MV-4-11 (cell line): ENCODE measurements at places on chromosomes 1 and 21.

DNA sequence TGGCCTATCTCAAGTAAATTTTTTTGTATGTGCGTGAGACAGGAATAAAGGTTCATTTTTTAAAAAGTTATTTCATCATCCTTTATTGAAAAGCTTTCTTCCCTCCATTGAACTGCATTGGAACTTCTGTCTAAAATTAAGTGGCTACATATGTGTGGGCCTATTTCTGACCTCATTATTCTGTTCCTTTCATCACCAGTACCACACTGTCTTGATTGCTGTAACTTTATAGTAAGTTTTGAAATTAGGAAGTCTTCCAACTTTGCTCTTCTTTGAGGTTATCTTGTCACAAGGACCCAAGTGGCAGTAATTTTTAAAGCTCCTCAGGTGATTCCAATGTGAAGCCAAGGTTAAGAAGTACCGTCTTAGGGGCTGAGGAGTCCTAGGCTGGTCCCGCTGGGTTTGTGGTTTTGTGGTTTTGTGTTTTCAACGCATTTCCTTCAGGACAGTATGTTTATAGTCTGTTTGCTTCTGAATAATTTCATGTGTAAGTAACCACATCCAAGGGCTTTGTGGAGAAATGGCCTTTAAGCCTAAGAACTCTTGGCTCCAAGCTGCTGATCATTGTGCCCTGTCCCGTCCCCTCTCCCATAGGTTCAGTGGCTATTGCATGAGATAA is 12.4 kb upstream of the SCAF4 start:
- peak; percentile 77 for DNase-seq

DNA sequence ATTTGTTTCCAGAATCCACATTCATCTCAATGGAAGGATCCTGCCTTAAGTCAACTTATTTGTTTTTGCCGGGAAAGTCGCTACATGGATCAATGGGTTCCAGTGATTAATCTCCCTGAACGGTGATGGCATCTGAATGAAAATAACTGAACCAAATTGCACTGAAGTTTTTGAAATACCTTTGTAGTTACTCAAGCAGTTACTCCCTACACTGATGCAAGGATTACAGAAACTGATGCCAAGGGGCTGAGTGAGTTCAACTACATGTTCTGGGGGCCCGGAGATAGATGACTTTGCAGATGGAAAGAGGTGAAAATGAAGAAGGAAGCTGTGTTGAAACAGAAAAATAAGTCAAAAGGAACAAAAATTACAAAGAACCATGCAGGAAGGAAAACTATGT is 2.6 kb downstream of the GADD45A start:
- peak; percentile 18 for DNase-seq

- DNase-seq, result no peak
Measured at GRCh38 chr1:207644166-207644851, 624 bp upstream of the CR1L start.

DNA sequence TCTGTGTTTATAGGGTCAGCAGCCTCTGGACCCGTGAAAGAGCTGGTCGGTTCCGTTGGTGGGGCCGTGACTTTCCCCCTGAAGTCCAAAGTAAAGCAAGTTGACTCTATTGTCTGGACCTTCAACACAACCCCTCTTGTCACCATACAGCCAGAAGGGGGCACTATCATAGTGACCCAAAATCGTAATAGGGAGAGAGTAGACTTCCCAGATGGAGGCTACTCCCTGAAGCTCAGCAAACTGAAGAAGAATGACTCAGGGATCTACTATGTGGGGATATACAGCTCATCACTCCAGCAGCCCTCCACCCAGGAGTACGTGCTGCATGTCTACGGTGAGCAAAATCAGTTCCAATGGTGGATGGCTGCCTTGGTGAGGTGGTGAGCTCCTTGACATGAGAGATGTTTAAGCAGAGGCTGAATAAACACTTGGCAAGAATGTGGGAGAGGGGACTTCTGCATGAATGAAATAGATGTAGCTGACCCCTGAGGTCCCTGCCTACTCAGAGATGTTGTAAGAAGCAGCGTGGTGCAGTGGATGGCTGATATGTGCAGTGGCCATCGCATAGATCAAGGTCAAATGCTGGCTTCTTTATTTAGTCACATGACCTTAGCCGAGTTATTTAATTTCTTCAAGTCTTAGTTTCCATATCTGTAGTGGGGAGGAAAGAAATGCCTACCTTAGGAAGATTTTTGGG is 9.3 kb downstream of the SLAMF7 start:
- peak; percentile 10 for DNase-seq

- DNase-seq, result peak; percentile 32
Measured at GRCh38 chr1:203480084-203480483, 4.5 kb downstream of the PRELP start.

DNA sequence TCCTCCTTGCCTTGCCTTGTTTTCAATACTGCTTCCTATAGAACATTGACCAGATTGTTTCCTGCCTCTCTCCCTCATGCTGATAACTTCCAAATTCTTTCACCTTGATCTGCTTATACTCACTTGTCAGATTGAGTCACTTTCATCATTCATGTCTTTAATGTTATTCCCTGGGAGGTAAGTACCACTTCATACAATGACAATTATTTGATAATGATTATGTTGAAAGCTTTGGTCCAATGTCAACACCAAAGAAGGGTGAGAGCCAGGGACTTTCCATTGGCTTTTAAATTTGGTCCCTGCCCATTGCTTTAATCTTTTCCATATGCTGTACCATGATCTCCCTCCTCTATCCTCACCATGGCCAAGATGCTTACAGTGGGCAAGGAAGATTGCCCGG is 137.4 kb downstream of the SYT2 start:
- DNase-seq, result no peak

DNA sequence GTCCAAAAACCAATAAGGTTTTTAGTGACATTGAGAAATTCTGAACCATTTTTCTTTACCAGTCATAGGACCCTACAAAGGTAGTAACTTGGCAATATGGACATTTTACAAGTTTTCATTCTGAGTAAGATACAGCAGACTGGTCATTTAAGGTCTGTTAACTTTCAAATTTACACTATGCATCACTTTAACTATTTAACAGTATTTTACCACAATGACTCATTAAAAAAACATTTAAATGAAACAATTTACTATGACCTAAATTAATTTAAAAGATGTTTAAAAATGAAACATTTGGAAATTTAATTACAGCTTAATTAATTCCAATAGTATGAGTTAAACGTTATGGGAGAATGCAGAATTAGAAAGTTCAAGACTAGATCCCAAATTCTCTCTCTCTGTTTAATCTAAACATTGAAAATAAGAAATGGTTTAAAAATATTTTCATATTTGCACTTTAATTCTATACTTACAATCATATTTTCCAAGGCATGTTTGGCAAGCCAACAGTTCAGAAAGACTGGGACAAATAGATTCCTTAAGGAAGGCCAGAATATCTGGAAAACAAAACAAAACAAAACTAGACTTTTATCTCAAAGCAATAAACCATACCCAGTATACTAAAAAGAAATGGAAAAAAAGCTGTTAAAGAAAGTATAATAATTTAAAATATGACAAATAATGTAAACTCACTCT is 140.9 kb downstream of the KCNT2 start:
- no peak for DNase-seq

DNA sequence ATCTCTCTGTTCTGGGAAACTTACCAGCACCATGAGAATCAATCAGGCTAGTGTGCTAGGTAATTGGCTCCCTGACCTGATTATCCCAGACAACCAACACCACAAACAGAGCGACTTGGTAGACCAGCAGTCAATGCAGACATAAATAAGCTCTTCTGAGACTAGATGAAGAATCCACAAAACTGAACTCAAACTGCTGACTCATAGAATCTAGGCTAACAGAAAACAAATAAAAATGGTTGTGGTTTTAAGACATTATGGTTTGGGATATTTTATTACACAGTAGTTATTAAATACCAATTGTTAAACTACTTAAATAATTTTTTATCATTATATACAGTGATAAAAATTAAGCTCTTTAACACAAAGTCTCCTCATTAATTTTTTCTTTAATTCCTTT is 535.7 kb downstream of the COL11A1 start:
- DNase-seq, result no peak

DNA sequence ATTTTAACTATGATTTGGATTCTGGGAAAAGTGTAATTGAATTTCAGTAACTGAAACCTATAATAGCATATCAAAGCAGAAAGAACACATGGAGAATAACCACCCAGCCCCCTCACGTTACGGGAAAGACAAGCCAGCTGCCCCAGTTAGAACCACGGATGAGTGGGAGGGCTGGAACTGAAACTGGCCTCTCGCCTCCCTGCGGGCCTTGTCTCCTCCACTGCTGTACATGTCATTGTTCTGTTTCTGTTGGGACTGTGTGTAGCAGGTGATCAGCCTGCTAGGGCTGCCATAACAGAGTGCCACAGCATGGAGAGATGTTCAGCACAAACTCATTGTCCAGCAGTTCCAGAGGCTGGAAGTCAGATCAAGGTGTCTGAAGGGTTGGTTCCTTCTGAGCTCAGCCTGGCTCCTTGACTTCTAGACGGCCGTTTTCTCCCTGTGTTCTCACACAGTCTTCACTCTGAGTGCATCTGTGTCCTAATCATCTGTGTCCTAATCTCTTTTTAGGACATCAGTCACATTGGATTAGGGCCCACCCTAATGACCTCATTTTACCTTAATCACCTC is 52.4 kb downstream of the MAP3K21 start:
- peak; percentile 10 for DNase-seq

- DNase-seq, result no peak
Measured at GRCh38 chr1:6634371-6635052, 9.8 kb downstream of the THAP3 start.

GRCh38 chr1:22359427-22359826 is 92.2 kb upstream of the ZBTB40 start:
- no peak for DNase-seq

DNA sequence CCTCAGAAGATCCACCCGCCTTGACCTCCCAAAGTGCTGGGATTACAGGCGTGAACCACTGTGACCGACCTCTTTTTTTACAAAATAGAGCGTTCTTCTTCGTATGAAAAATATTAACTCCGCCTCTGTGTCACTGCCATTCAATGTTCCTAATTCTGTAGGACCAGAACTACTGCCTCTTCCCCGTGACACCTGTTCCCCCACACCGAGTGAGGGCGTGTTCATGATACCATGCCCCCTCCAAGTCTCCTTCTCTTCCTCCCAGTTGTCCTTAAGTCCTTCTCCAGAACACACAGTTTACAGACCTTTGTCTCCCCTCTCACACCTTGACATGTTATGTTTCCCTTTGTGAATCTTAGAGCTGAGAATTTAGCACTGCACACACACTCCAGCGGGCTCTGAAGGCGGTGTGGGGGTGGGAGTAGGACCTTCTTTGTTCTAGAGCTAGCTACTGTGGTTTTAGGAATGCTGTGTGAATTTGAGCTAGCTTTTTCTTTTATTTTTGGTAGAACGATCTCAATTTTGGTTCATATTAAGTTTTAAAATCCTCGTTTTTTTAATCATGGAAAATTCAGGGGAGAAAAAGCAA is 82.4 kb upstream of the LPGAT1 start:
- no peak for DNase-seq

DNA sequence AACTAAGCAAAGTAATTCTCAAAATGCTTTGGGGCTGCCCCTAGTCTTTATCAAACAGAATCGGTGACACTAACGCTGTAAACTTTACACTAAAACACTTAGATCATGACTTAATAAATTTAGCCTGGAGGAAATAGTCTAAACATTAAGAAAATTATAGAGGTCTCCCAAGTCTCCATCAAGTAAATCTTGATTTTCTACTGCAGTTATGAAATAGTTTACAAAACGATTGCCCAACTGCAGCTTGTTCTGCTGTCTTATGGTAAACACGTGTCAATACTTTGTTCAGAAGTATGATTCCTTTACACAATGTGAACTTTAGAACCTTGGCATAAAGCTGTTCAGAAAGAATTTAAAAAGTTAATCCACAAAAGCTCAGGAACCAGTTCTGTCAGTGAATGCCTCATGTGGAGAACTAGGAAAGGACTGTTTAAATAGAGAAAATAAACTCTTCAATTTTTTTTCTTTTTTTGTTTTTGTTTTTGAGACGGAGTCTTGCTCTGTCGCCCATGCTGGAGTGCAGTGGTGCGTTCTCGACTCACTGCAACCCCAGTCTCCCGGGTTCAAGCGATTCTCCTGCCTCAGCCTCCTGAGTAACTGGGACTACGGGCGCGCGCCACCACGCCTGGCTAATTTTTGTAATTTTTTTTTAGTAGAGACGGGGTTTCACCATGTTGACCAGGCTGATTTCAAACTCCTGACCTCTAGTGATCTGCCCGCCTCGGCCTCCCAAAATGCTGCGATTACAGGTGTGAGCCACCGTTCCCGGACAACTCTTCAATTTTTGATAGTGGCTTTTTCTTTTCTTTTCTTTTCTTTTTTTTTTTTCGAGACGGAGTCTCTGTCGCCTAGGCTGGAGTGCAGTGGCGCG is 1.6 kb downstream of the DDI2 start:
- DNase-seq, result peak; percentile 63

DNA sequence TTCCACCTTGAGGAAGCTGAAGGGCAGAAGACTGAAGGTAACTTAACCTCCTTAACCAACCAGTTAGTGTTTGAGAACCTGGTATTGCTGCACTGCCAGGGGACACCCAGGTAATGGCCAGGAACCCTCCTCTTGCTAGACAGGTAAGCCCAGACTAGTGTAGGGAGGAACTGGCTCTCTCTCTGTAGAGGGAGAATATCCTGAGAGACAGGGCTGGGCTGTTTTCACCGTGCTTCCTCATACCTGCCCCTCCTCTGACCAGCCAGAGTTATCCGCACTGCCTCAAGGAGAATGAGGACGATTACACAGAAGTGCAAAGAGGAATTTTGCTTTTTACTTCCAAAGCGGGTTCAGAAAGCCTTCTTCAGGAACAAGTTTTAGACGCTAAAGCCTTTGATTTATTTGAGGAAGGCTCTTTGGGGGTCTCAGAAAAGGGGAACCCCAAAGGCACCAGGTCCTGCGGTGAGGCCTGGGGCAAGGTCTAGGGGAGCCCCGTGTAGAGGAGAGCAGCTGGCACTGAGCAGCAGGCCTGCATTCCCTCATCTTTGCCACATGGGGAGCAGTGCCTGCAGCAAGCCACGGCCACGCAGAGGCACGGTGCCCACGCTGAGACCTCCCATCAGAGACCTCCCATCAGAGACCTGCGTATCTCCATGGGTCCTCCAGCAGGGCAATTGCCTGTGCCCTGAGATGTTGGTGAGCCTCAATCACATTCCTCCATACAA is 13.5 kb downstream of the GNG4 start:
- no peak for DNase-seq

DNA sequence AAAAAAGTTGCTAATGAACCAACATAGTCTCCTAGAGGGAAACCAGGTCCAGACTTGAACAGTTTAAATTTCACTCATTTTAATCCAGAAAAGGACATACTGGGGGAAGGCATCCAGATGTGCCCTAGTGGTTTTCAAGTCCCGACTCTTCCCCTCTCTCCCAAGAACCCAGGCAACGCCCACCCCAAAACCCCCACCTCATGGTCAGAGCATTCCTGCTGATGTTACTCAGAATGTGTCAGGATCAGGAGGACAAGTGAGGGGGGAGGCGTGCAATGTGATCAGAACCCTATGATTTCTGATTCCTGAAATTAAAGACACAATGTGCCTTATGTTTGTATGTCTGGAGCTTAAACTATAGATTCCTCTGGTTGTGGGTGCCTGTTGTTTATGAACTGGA is 1.6 kb upstream of the CTSK start:
- DNase-seq, result no peak

GRCh38 chr21:27756191-27756590 is 789.3 kb upstream of the ADAMTS5 start:
- DNase-seq, result no peak
